Effector CD8-positive, alpha-beta T cell (primary cell): ENCODE measurements at places on chromosomes 2 and 18.

DNA sequence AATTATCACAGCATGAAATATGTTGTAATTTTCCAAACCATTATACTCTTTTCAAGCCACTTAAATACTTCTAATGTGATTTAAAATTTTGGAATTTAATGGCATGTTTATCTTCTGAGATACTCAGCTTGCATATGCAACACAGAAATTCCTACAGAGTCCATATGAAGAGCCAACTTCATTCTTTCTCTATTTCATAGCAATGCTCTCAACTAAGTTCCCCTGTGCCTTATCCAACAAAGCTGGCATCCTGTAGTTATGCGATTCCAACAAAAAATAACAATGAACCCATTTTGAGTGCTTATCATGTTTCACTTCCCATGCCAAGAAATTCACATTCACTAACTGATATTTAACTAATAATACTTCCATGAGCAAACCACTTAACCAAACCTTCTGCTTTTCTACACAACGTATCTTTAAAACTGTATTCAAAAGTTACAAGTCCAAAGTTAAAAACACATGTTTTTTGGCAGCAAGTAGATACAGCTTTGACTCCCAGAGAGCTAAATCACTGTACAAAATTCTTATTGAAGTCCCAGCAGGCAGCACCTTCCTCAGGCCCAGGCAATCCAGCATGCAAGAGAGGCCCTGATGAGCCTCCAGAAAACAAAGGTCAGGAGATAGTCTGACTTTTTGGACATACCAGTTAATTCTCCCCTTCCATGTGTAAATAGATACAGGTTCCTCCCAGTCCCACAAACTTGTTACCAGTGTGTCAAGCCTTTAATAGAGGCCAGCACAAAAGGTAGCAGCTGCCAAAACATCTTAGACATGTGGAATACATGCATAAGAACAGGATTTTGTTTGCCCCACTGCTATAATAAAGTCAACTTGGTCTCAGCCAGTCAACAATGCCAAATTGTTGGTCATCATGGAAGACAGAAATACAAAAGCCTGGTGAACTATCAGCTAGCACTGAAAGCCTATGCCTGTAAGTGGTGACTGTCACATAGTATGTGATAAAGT lies 113.1 kb upstream of the WDR75 start:
- DNase-seq = no peak

DNA sequence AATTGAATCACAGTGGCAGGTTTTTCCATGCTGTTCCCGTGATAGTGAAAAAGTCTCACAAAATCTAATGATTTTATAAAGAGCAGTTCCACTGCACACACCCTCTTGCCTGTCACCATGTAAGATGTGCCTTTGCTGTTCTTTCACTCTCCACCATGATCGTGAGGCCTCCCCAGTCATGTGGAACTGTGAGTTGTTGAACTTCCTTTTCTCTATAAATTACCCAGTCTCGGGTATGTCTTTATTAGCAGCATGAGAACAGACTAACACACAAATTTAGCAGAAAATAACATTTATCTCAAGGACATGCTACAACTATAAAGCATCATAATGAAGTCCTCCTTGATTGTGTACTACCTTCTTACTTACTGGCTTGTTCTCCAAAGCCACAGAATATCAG lies 1526.0 kb downstream of the LRP1B start:
- DNase-seq = no peak

DNA sequence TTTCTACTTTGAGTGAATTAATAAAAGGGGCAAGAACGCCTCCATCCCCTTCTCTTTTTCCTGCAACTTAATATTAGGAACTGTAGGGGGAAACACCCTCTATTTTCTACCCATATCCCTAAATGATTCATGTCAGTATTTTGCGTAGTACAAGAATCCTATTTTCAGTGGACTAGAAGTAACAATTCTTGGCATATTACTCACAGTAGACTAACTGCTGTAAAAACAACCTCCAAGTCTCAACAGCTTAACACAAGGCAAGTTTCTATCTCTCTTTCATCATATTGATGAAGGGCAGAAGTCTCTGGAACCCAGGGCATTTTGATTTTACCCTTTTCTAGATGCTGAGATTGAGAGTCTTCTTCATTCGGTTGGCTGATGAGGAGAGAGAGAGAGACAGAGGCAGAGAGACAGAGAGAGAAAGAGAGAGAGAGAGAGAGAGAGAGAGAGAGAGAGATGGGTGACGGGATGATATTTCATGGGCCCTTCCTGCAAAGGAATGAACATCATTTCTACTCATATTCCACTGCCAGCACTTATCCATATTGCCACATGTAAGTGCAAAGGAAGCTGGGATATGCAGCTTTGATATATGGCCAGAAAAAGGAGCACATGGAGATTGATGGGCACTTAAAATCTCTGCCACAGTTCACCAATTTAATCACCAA lies 481.6 kb downstream of the LPIN1 start:
- no peak for DNase-seq

DNA sequence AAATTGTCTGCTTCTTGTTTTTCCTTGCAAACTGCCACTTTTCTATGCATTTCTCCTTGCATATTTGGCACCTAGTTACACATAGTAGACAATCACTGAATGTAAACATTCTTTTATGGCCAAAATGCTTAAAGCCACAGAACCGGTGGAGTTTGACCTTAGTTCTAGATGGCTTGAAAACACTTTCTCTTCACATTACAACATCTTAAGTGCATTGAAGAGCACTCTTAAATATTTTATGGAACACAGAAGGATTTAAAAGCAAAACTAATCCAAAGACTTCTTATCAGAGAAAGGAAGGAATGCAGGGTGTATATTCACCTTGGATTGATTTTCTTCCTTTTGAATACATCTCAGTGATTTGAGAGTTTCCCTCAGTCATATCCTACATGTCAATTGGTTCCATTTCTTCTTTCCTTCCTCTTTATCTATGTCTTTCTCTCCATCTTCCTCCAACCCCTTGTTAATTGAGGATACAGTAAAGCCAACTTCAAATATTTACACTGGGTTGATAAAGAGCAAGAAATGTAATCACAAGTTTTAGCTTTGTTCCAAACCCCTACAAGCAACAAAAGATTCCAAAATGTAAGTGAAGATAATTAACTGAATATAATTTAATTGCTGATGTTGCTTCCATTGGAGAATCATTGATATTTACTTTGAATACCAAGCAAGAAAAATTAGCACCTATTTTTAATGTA lies 548.0 kb downstream of the CNTNAP5 start:
- DNase-seq = no peak

DNA sequence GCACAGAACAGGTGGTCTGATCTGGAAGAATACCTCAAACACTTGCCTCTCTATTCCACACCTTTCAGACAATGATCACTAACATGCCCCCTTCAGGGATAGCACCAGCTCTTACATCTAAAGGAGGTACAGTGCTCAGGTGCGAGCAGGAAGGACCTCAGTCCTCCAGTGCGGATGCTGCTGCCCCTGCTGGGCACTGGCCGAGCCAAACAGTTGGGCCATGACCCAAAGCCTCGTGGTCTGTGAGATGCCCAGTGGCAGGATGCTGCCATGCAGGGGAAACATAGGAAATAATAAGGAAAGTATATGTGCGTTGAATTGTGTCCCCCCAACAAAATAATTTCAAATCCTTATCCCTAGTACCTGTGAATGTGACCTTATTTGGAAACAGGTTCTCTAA lies 243.7 kb downstream of the NDUFA10 start:
- no peak for DNase-seq

- no peak for DNase-seq
Observed at GRCh38 chr2:194095359-194095758, 1561.7 kb upstream of the SLC39A10 start.

DNA sequence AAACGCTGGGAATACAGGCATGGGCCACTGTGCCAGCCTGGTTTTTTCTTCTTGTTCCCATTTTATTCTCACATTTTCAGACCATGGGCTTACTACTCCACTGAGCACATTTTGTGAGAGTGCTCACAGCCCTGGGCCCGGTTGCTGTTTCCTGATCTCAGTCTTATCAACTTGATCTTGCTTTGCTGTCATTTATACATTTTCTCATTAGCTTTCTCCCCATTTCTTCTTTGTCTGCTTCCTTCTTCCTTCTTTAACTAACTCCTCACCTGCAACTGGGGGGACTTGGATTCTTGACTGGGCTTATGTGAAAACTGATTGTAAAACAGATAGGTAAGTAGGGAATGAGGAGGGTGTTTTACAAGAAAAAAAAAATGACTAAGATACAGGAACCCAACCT lies 117.3 kb downstream of the PLB1 start:
- no peak for DNase-seq
